Kidney glomerular epithelial cell (primary cell): ENCODE measurements at places on chromosomes 2 and 18.

- DNase-seq, result peak; percentile 1
Measured at GRCh38 chr2:163401481-163401880, 334.3 kb downstream of the FIGN start.

DNA sequence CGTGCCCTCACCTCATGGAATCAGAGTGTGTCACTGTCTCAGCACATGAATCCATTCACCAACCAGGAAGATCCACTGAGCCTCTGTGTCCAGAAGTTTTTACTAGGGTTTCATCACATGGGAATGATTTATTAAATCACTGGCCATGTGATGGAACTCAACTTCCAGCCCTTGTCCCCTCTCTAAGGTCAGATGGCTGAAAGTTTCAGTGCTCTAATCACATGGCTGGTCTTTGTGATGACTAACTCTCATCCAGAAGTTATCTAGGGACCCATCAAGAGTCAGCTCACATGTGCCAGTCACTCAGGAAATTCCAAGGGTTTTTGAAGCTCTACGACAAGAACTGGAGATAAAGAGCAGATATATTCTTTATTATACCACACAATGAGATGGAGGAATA, 140.5 kb upstream of the GYPC start:
- no peak for DNase-seq

- no peak for DNase-seq
Measured at GRCh38 chr18:69596345-69596744, 195.7 kb downstream of the DOK6 start.

- no peak for DNase-seq
Measured at GRCh38 chr18:49023271-49023937, 72.6 kb upstream of the SMAD7 start.

DNA sequence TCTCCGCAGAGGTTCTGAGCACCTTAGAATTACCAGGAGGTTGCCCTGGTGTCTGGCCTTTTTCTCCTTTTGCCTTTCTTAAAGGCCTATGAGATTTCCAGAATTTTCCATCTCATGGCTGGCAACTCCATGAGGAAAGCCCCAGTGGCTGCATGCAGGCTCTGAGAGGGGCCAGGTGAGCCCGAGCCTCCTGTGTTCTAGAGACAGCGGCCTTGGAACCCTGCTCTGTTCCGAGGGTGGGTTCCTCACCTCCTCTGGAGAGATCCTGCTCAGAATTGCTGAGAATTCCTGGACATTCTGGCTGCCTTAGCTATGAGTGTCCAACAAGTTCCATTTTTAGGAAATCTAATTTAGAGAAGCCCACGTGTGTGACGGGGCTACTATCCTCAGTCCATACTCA, 35.7 kb upstream of the HPCAL1 start:
- DNase-seq, result no peak
